ENCODE measurements at places on chromosomes 12 and 14.

DNA sequence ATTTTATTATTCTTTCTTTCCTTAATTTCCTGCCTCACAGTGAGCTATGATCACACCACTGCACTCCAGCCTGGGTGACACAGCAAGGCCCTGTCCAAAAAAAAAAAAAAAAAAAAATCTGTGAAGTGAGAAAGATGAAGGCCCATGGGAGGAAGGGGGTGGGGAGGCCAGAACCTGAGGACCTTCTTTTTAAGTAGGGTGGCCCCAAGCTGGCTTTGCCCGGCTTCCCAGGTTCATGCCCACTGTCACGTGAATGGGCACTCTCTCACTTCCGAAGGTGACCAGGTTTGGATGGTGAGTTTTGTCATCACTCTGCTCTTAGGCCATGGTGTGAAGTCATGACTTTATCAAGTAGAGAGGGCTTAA is 82.3 kb downstream of the TNFAIP2 start:
- DNase-seq, result no peak

DNA sequence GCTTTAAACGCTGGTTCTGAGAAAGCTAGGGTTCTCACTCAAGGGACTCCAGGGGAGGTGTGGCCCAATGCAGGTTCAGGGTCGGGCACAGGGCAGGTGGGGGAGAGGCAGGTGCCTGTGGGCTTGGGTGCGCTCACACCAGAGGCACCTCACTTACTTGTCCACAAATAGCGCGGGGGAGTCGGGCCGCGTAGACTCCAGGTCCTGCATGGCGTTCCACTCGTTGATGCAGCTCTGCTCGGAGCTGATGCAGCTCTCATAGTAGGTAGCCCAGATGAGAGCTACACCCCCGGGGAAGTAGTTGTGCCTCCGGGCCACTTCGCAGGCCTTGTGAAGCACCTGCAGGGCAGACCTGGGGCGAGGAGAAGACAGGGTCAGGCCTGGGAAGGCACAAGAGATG is 49.9 kb downstream of the SSH1 start:
- no peak for DNase-seq

DNA sequence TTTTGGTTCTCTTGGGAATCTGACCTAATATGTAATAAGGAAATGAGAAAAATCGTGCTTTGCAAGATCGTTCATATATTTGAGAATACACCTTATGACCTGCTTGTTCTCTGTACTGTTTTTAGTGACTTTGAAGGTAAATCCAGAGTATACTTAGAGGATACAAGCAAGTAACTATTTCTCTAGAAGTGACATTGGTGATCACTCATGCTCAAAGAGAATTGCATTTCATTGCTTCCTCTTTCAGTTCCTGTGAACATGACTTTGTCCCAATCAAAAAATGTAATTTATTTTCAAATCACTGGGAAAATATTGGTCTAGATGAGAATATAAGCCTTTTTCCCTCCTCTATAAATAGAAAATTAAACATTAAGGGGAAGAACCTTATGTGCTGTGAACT is 2.7 kb downstream of the KTN1 start:
- no peak for DNase-seq

DNA sequence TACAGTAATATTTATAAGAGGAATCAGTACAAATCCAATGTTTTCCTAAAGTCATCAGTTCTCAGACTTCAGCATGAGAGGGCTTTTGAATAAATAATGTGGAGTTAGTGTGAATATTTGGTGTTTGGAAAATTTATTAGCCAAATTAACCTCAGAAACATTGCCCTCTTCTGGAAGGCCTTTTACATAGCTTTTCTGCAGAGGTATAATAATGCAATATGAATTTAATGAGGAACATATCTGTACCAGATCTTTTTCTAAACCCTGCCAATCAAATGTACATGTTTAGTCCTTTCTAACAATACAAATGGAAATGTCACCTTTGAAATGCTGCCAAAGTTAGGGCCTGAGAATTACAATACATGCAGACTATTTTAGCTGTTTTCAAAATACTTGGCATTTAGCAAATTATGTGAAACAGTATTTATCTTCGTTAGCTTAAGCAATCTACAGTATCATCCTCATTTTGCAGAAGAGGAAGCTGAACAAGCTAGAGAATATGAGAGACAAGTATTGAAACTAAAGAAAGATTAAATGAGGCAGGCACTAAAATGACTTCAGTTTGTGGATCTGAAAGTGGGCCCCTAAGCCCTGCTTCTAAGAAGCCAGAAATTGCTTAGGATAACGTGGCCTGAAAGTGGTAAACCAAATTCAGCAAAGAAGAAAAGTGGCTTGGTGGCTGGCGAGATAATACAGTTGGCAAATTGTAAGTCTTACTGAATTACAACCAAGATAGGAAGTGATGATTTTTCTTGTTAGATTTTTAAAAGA is 60.4 kb upstream of the MANSC4 start:
- DNase-seq, result no peak

DNA sequence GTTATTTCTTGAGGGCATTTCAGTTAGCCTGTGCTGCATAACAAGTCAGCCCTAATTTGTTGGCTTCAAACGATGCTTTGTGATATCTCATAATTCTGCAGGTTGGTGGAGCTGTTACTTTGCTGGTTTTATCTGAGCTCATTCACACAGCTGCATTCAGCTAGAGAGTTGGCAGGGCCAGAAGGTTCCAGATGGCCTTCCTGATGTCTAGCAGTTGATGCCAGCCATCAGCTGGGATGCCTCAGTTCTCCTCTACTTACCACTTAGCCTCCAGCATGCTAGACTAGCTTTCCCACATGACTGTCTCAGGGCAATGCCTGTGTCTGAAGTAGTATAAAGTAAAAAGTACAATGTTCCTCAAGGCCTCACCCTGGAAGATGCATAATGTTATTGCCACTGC is 130.6 kb downstream of the SLC35F4 start:
- DNase-seq, result no peak

- DNase-seq, result no peak
These were observed 416.8 kb downstream of the ETNK1 start for GRCh38 chr12:23041774-23042173.

DNA sequence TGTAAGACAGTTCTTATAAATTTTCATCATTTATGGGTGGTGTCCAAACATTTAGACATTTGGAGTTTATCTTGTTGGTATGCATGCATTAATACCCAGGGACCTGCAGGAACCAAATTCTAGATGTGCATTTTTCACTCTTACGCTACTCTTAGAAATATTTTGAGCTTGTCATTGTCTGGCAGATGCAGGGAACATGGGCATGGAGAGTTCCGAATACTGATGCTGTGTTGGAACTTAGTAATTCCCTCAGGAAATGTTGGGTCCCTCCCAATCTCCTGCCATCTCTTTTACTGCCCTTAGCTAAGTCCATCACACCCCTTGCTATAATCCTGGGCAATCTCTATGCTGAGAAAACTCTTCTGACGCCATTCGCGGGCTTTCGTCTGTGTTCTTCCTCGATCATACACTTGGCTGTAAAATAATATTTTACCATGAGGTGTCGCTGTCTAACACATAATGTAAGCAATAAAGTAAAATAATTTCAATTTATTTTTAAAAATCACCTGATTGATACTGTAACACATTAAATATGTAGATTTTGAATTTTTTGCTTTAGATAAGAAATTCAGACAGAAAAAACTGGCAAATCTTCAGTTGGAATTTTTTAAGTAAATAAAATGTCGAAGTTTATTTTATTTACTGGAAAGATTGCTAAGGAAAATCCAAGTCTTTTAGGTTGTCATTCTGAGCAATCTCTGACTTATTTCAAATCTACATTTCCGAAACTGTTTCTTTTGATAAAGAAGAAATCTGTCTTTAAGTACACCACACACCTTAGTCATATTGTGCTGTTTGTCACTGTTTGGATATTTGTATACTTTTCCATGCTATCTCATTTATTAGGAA is 304.1 kb upstream of the SSTR1 start:
- DNase-seq, result no peak

DNA sequence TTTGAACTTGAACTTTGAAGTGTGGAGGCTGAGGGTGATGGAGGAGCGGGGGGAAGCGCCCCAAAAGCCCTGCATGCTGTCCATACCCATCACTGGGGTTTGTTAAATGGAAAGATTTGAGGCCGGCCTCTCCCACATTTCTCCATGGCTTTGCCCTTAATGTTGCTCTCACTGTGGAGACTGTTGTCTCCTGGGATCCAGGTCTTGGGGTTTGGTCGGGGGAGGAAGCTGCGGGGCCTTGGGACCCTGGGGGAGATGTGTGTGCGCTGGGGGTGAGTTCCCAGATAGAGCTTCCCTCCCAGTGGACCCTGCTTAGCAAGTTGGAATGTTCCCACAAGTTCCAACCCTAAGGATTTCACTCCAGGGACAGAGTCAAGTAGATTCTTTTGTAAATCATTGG is 28.0 kb upstream of the LRTM2 start:
- no peak for DNase-seq

DNA sequence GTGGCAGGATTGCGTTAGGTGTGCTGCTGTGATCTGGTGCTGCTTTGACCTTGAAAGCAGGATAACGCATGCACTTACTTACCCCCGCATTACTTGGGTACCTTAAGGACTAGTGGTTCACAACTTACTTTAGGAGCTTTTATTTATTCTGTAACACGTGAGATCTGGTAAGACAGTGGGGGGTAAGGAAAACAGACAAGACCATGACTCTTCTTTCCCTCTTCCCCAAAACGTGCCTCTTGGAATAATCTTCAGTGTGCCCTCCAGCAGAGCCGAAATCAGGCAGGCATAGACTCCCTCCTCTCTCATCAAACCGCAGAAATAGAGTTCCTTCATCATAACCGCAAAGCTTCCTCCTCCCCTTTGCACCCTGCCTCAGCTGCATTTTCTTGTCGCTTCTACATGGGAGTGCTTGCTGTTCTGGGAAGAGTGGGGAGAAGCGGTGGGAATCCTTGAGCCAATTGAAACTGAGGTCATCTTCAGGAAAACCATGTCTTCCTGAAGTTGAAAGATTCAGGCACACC is 43.4 kb downstream of the RAD52 start:
- no peak for DNase-seq

DNA sequence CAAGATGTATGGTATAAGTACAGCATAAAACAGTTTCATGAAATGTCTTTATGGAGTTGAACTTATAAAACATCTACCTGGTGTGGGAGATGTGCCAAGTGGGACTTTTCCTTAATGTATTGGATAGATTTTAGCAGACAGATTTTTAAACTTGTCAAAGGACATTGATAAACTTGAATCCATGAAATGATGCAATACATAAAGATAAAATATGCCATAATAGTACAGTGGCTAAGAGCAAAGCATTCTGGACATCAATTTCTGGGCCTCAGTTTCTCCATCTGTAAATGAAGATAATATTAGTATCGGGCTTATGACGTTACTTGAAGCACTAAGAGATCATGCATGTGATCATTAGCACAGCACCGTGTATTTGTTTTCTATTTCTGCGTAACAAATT is 45.4 kb downstream of the NKX2-1 start:
- no peak for DNase-seq

DNA sequence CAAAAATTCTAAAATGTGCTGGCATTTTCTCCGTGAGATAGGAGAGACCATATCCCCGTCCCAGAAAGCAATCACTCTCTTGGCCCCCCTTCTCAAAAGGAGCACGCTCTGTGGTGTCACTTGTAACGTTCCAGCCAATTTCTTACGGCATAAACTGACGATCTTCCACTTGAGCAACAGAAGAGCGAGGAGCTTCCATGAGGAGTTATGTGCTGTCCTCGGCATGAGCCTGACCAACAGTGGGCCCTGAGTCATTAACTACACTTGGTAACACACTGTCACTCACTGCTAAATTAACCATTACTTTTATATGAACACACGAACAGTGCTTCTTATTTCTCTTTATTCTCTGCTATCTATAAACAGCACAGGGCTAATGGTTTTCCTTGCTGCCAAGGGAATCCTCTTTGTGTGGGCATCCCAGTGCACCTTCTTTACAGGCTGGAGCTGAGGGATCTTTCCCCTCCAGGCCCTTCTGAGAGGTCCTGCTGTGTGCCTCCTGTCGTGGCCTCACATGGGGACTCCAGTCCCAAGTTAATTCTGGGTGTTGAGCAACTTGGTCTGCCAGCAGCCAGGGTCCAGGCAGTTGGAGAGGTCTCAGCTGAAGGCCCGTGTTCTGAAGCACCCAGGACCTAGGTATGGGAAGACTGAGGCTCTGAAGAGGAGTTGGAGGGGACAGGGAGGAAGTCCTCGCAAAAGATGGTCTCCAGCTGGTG is 9.4 kb downstream of the SLC6A13 start:
- no peak for DNase-seq

GRCh38 chr12:100268835-100269564 is 2.0 kb downstream of the SCYL2 start:
- DNase-seq, result no peak

DNA sequence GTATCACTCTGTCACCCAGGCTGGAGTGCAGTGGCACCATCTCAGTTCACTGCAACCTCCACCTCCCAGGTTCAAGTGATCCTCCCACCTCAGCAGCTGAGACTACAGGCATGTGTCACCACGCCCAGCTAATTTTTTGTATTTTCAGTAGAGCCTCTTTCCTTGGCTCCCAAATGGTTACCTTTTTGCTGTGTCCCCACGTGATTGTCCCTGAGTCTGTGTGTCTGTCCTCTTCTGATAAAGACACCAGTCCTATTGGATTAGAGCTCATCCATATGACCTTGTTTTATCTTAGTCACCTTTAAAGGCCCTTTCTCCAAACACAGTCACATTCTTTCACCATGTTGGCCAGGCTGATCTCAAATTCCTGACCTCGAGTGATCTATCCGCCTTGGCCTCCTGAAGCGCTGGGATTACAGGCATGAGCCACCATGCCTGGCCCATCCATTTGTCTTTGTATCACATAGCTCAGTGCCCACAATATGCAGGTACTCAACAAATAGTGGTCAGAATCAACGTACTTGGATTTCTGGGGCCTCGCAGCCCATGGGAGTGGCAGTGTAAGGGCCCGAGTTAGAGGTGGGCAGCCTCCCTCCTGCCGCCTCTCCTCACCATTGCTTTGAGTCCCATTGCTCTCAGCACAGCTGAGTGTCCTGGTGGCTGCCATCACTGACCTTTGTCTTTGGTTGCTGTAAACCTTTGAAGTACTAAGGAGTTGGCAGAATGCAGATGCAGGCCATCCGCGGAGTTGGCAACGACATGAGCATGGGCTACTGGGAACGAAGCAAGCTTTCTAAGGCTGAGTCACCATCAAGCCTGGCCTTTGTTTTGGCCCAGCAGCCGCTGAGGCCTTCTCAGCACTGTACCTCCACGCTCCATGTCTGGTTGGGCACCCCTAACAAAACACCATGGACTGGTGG is 9.3 kb downstream of the TPCN1 start:
- DNase-seq, result no peak

- no peak for DNase-seq
These were observed 328.1 kb downstream of the ALG10 start for GRCh38 chr12:34350092-34351041.

- no peak for DNase-seq
These were observed 138.7 kb downstream of the PHLDA1 start for GRCh38 chr12:75892731-75893408.

GRCh38 chr14:68295316-68295816 is 475.8 kb downstream of the RAD51B start:
- no peak for DNase-seq

GRCh38 chr14:99763527-99764221 is 29.5 kb upstream of the EML1 start:
- DNase-seq, result no peak
